Neural progenitor cell (in vitro differentiated cells): ENCODE measurements at places on chromosomes 1 and 21.

DNA sequence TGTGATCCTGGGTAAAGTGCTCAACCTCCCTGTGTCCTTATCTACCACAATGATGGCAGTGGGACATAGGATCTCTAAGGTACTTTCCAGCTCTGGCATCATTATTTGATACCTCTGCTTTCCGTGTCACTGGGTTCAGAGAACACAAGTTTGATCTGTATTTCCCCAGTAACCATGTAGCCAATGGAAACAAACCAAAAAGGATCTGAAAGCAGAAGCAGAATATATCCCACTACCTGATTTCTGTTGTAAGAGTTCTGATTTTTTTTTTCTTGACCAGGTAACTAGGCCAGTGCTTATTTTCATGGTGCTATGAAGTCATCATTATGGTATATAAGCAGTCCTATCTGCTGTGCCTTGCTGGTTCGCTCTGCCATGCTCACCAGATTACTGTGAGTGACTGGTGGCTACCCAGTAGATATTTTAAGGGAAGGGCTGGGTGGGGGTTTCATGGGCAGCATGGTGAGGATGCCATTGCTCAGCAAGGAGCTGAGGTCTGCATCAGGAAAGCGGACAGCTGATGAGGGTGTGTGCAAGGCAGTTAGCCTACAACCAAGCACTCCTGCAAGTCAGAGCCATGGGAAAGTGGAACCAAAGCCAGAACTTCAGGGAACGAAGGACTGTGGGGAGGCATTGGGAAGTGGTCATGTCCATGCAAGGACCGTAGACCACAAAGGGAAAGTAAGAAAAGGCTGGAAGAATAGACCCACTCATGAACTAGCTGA is 104.9 kb upstream of the EDEM3 start:
- DNase-seq, result no peak

DNA sequence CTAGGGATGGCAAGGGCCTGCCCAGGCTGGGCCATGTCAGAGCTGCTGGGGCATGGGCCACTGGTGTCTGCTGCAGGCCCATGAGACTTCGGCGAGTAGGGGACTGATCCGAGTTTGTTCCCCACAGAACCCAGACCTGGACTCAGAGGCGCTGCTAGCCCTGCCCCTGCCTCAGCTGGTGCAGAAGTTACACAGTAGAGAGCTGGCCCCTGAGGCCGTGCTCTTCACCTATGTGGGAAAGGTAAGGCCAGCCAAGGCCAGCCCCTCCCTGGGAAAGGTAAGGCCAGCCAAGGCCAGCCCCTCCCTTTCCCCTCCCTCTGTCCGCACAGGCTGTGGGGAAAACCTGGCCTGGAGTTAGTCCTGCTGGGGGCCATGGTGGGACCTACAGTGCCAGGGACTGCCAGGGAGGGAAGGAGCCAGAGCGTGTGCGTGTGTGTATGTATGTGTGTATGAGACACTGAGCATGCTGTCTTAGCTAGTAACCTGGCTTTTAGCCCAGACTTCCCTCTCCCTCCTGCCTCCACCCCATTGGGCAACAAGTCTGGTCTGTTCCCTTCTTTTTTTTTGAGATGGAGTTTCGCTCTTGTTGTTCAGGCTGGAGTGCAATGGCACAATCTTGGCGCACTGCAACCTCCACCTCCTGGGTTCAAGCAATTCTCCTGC is 8.0 kb downstream of the FAAH start:
- DNase-seq, result peak; percentile 20

GRCh38 chr21:28960245-28960644 is 32.4 kb downstream of the LTN1 start:
- no peak for DNase-seq

DNA sequence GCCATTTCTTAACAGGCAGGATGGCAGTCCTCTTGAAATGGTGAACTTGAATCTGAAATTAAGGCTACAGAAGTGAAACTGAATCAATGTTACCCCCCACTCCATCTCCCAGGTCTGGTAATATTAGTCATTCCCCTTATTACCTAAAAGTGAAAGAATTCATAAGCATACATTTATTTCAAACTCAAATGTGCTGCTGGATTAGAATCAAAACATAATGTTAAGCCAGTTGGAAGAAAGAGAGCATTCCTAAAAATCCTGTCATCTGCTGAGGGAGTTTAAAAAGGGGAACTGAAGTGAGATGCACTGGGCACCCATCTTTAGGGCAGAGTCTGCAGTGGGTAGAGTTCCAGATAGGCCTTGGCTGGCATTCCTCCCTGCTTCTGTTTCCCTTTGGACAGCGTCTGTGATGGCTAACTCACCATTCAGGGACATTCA is 17.4 kb downstream of the KIAA0319L start:
- no peak for DNase-seq

GRCh38 chr1:156740237-156740740 is 599 bp downstream of the MRPL24 start:
- no peak for DNase-seq

- no peak for DNase-seq
Measured at GRCh38 chr1:201914456-201915235, 25.9 kb downstream of the SHISA4 start.

DNA sequence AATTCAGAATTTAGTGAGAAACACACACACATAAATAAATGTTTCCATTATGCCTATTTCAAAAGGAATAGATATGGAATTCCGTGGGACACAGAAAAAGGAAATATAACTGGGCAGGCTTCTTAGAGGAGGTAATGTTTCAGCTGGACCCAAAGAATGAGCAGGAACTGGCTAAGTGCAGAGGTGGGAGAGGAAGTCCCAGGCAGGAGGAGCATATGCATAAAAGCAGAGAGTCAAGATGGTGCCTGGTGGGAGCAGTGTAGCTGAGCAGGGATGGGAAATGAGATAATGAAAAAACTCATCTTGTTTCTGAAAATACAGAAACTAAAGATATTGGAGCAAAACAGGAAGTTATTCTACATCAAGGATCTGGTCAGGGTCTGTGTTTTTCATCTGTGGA is 115.2 kb upstream of the MAGI3 start:
- DNase-seq, result no peak

DNA sequence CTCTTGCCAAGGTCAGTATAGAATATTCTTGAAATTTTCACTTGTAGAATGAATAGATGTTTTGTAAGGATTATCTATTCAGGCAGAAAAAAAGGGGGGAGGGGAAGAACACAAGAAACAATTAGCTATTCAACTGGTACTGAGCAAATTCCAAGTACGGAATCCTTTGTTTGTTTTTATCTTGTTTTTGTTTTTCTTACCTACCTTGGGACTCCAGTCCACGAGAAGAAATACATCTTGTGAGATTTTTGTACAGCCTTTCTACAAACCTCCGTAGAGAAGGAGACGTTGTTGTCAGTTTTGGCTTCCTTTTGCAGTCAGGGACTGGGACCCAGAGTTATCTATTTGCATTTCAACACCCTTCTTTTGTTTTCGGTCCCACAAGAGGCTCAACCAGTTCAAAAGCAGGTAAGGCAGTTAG is 36.0 kb downstream of the ZNF281 start:
- peak; percentile 65 for DNase-seq

GRCh38 chr1:226406401-226406881 is 1.5 kb downstream of the PARP1 start:
- peak; percentile 6 for DNase-seq

- no peak for DNase-seq
Measured at GRCh38 chr1:195899762-195900352, 708.4 kb downstream of the KCNT2 start.

- peak; percentile 85 for DNase-seq
Measured at GRCh38 chr21:44510508-44511218, 29.3 kb downstream of the KRTAP10-1 start.

DNA sequence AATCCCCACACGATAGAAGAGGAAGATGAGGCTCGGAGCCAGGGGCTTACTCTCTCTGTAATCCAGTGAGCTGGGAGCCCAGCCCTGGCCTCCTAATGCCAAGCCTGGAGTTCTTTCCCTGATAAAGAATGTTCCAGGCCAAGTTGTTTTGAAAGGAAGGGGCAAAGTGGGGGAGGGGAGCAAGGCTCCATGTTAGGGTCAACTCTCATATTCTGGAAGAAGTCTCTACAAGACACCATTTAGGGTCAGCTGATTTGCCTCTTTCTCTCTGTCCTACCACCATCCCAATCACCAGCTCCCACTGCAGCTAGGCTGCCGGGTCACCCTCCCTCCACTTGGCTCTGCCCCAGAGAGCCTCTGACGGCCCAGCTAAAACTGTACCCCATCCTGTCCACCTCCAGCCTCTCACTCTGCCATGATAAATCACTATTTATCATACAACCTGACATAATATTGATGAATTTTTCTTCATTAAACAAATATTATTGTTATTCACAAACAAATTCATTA is 95.0 kb downstream of the GLIS1 start:
- no peak for DNase-seq

- no peak for DNase-seq
Measured at GRCh38 chr21:33936301-33937038, 20.9 kb upstream of the ATP5PO start.

GRCh38 chr1:116182019-116182714 is 71.0 kb downstream of the MAB21L3 start:
- DNase-seq, result no peak

GRCh38 chr1:24874056-24874455 is 56.0 kb downstream of the RUNX3 start:
- no peak for DNase-seq

GRCh38 chr1:22846458-22846857 is 126.2 kb downstream of the LACTBL1 start:
- DNase-seq, result no peak

GRCh38 chr1:24236789-24237371 is 49.8 kb upstream of the IFNLR1 start:
- DNase-seq, result no peak

DNA sequence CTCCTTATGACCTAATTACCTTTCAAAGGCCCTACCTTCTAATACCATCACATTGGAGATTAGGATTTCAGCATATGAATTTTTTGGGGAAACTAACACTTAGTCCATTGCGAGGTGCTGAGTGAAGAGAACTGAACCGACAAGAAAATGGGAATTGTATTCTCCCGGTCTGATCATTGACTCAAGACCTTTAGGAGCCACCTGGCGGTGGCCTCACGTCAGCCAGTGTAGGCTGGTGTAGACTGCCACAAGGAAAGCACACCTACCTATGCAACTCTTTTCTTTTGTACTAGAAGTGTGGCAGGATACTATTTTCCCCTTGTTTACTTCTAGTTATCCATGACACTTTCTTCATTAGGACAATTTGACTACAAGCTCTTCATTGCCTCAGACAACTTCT is 333.5 kb upstream of the B3GALT2 start:
- DNase-seq, result peak; percentile 9

DNA sequence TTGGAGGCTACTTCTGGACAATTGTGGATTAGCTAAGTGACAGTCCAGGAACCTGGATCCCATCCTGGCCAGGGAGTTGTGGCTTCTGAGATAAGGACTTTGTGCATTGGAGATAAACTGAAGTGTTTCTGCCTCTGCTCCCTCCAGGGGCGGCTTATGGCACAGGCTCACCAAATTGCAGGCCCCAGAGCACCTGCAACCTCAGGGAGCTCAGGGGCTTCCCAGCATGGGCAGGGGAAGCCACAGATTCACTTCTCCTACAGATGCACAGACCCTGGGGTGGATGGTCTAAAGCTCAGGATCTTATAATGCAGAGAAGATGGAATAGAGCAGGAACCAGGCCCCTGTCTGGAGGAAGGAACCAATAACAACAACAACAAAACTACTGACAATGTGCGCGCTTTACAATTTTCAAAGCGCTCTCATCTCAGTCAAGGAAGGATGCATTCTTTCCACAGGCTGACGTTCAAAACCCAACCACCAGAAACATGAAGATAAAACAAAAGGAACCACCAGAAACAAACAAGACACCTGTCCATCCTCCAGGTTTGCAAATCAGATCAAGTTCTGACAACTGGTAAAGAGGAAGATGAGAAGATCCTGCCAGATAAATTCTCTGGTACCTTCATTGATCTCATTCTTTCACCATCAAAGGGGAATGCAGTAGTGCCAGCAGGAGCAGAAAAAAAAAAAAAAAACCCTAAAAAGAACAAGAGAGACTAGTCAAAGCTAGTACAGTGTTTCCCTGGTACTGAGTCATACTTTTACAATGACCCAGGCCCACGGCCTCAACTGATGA is 121.0 kb upstream of the IRF2BP2 start:
- DNase-seq, result no peak

DNA sequence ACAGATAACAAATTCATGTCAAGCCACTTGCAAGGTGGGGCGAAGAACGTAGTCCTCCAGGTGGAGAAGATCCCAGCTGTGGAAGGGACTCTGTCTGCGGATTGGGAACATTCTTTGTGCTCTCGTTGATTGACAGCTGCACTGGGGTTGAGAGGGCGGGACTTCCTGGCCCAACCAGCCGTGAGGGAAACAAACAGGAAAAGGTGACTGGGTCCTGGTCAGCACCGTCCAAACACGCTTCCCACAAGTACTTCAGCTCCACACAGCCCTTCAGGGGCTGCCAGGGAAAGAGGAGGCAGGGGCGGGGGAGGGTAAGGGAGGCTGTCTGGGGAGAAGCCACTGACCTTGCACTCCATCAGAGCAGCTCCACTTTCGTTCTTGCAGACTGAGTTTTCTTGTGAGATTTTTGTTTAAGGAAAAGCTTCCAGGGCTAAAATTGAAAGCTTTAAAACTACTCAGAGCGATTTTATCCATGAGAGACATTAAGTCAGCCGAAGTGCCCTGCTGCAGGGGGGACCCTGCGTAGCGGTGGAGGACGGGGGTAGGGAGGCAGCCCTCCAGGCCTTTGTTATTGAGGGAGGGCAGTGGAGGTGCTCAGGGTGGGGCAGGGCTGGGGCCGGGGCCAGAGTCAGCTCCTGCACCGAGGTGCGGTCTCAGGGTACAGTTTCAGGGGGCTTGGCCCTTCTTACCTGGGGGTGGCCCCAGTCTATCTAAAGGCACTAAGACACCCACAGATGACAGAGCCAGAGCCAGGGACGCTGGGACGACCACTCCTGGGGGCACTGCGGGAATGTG is 21.6 kb upstream of the STUM start:
- peak; percentile 51 for DNase-seq

DNA sequence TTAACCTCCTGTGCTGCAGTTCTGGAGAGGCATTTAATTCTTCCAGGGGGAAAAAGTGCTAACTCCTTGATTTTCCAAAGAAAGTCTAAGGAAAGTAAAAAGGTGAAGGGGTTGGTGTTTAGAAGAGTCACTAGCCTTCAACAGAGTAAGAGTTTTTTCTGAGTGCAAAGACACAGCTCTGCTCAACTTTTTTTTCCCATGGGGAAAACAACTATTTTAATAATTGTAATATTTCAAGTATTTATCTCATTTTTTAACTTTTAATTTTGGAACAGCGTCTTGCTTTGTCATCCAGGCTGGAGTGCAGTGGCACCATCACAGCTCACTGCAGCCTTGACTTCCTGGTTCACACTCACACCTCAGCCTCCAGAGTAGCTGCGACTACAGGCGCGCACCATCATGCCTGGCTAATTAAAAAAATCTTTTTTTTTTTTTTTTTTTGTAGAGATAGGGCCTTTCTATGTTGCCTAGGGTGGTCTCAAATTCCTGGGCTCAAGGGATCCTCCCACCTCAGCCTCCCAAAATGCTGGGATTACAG is 202.6 kb downstream of the APP start:
- no peak for DNase-seq
